Activated naive CD4-positive, alpha-beta T cell treated with Interleukin-2 at 50 U/mL for 16 hours (primary cell): ENCODE measurements at places on chromosomes 4 and X.

DNA sequence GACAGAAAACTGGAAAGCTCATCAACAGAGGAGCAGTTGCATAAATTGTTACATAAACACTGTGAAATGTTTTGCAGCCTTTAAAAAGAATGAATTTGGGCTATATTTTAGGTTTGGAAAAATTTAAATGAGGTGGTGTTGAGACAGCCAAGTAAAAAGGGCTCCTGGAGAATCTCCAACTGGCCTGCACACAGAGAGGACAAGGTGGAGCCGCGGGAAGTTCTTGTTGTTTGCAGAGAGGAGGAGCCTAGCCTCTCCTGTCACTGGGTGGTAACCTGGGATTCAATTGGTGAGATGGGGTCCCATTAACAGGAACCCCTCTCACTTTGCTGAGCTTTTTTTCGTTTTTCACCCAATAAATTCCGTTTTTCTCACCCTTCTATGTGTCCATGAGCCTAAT, 13.4 kb downstream of the GIMD1 start:
- no peak for DNase-seq

DNA sequence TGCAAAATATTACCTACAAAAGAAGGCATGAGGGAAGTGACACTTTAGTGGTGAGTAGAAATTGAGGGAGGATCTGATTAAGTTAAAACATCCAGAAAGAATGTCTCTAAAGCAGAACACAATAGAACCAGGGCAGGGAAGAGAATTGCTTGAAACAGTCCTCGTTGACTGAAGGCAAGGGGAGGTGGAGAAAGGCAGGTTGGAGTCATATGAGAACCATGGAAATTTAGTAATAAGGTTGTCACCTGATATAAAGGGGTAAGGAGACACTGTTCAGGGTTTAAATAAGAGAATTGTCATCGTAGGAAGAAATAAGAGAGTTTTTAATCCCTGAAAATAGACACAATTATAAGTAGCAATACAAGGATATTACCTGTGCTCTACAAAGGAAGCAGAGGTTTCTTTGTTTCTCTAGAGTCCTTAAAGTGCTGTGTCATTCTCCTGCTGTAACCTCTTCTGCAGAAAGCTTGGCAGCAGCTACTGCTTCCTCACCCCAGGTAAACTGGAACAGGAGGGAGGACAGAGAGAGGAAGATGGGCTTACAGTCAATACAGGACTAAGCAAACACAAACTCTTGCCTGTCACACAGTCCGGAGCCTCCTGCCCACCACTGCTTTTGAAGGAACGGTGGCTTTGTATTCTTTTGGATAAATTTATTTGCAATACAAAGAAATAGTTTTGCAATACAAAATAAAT, 258.4 kb downstream of the PPARGC1A start:
- no peak for DNase-seq

- no peak for DNase-seq
These were observed 116.2 kb upstream of the LNX1 start for GRCh38 chr4:53707491-53707890.

- DNase-seq, result peak; percentile 1
These were observed 802.0 kb downstream of the RPA4 start for GRCh38 chrX:97685753-97686152.

GRCh38 chrX:27590044-27590443, at the start of gene DCAF8L2:
Gene DCAF8L2 (plus strand): TSS chrX:27590344. CDS start chrX:27746896, 156,552 bp downstream.
- no peak for DNase-seq

- DNase-seq, result no peak
These were observed 221.8 kb downstream of the KIT start for GRCh38 chr4:54879576-54879975.

DNA sequence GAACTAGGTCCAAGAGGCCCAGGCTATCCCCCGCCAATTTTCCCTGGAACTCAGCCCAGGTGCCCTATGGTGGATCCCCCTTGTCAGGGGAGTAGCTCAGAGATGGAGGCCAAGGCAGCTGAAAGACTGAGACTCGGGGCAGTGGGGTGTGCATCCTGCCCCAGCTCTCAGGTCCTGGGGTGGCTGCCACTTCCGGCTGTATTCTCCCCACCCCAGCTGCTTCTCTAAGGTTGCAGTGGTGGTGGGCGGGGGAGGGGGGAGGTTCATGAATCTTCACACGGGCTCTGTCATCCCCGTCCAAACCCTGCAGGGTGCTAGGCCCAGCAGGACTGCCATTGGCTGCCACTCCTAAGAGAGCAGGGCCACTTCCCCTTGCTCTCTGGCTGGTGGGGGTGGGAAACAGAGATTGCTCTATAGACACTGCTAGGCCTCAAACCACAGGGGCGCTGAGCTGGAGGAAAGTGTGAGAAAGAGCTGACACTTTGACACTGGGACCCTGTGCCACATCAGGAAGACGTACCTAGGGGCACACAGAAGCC, 1.5 kb downstream of the SASH3 start:
- DNase-seq, result peak; percentile 83

- DNase-seq, result no peak
These were observed 34.1 kb downstream of the GPAT3 start for GRCh38 chr4:83569987-83570386.

DNA sequence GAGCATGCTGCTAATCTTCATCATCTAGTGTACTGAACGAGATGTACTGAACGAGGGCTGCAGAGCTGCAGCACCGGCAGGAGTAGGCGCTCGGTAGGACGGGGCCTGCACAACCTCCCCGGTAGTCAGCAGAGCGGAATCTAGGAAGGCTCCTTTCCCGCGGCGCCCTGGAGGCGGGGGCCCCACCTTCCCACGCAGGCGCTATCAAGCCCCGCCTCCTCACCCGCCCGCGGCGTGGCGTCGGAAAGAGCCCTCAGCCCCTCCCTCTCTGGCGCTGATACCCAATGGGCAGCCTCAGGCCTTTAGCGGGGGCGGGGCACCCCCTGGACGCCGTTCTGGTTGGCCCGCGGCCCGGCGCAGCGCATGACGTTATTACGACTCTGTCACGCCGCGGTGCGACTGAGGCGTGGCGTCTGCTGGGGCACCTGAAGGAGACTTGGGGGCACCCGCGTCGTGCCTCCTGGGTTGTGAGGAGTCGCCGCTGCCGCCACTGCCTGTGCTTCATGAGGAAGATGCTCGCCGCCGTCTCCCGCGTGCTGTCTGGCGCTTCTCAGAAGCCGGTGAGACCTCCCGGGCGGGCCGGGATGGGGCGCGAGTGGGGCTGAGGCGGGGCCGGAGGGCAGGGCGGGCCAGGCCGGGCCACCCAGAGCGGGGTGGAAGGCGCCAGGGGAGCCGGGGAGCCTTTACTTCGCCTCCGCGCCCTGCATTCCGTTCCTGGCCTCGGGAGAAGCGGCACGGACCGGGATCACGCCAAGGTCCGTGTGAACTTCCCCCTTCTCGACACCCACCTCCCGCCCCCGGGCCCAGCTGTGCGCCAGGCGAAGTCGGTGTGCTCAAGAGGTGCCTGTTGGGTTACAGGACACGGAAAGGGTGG, at the start of gene PDHA1:
Gene PDHA1 (plus strand): TSS at position 393 of the 874 bp plus-strand sequence. CDS start 111 bp downstream, at position 504.
- peak; percentile 92 for DNase-seq
